ENCODE measurements at places on chromosomes 4 and X.

DNA sequence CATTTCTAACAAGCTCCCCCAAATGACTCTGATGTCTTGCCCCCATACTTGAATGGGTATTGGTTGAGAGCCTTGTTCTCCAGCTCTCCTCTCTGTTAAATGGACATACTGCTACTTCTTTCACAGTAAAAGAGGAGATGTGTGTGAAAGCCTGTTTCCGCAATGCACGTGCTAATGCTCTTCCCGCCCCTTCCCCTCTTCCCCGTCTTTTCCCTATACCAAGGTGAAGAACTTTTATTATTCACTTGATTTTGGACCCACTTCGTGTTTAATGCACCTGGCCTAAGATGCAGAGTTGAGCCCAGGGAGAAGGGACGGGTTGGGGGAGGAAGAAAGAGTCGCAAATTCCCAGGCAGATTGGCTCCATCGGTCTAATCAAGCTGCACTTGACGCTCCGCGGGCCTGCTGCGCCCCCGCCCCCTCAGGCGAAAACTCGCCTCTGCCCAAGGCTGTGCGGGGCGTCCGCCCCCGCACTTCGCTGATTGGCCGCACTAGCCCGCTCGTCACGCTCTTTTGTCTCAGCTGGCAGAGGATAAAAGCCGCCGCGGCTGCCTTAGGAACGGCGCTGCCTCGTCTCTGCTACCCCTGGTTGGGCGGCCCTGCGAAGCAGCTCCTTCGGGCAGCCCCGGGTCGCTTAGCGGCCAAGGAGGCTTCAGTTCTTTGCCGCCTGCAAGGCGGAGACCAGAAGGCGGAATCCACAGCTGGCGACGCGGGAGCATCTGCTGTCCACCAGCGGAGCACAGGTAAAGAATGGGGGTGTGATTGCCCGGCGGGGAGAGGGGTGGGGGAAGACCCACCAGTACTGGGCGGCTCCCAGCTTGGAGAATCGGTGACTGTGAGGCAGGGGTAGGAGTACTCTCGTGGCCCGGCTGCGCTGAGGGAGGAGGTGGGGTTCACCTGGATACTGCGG, at the start of gene ZCCHC12:
Gene ZCCHC12 (plus strand): TSS at position 562 of the 910 bp plus-strand sequence. CDS start 1,421 bp downstream, outside the sequence.
- DNase-seq: peak; percentile 26

GRCh38 chr4:23937173-23937572, 47.3 kb upstream of the PPARGC1A start:
- no peak for DNase-seq

- DNase-seq: no peak
Observed at GRCh38 chrX:10875995-10876394, 235.1 kb upstream of the HCCS start.

GRCh38 chrX:136656361-136656964, 8.5 kb downstream of the CD40LG start:
- DNase-seq: no peak

- DNase-seq: no peak
Observed at GRCh38 chr4:7198440-7199128, 6.2 kb downstream of the SORCS2 start.

DNA sequence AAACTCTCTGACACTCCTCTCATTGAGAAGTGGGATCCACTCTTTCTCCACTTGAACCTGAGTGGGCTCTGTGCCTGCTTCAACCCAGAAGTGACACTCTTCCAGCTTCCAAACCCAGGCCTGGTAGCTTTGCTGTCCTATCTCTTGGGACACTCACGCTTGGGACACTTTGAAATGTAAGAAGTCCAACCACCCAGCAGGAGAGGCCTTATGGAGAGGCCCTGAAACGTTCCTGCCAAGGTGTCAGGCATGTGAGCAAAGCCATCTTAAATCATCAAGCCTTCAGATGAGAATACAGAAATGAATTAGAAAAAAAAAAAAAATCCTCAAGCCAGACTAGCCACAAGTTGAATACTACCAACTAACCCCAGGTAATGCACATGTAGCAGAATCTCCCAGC, 30.2 kb downstream of the RBM47 start:
- DNase-seq: no peak

DNA sequence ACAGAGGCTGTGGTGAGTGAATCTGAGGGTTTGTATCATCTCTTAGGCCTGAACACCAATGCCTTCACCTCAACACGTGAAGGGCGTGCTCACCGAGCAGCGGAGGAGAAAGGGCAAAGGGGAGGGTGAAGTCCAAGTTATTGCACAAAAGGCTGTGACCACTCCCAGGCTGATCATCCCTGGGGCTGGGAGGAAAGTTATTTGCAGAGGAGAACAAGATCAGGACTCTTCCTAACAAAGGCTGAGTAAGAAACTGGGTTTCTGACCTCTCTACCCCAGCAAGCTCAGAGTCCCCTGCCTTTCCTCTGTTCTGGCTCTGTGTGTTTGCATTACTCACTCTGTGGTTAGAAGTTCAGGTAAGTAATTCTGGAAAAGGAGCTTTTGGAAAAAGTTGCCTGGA, 366.3 kb upstream of the CXorf51A start:
- no peak for DNase-seq

DNA sequence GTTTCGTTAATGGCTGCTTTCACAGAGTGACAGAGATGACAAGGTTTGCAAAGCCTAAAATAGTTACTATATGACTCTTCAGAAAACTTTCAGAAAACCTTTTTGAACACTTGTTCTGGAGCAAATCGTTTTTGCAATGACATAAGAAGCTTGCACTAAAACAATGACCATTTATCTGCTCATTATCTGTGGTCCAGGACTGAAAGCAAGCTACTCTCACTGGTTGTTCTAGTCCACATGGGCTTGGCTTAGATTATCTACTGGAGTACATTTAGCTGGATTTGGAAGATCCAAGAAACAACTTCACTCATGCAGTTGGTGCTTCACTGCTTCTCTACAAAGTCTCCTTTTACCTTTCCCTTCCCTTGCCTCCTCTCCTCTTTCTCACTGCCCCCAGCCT, 1836.4 kb upstream of the AGA start:
- DNase-seq: no peak

DNA sequence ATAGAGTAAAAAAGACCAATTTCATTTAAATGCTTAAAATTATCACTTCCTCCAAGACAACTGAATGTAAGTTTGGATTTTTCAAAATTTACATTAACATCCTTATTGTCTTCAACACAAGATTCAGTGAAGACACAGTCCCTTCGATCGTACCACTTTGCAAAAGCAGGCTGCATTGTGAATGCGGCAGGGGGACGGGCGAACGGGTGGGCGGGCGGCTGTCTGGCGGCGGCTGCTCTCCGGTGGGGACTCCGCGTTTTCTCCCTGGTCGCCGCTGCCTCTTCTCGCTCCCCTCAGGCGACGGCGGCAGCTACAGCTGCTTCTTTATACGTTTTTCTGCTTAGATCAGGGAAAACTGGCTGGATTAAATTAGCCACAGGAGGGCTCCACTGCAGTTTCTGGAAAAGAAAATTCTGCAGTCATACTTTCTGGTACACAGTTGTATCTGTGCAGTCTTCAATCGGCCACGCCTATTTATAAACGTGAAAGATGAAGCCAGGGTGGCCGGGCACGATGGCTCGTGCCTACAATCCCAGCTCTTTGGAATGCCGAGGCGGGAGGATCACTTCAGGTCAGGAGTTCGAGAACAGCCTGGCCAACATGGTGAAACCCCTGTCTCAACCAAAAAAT, 33.9 kb upstream of the HPF1 start:
- DNase-seq: no peak

- no peak for DNase-seq
Observed at GRCh38 chr4:67721770-67722597, 21.0 kb upstream of the UBA6 start.

DNA sequence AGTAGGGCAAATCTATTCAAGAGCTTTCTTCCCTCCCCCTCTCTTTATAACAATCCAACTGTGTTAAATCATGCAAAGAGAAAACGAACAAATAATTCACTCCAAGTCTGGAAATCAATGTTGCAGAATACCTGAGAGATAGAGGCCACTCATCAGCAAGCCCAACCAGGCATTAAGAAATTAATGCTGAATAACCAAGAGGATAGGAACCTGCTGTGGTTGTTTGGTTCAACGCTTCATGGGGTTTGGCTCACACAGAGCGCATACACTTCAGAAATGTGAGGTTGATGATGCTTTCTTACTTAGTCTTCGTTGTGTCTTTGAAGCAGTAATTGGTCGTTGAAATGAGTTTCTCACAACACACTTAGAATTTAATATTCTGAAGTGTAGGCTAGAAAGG, 1540.0 kb upstream of the PABPC4L start:
- DNase-seq: no peak

GRCh38 chrX:107626481-107626880, 1.8 kb upstream of the PRPS1 start:
- no peak for DNase-seq

GRCh38 chr4:14559646-14560045, 442.6 kb upstream of the CPEB2 start:
- DNase-seq: no peak

DNA sequence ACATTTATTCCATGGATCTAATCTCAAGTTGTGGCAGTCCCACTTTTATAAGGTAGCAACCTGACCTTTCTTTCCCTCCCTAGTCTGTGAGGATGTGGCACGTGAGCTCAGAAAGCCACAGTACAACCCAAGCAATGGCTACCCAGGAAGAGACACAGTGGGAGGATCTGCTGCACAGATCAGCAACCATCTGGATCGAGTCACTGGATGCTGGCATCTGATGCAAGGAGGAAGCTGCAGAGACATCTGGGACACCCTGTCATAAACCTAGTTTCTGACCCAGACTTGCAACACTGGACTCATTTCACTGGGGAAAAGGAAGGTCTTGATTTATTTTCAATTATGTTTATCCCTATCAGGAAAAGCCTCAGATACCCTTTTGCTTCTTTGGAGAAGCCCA, 327.1 kb downstream of the PAPSS1 start:
- no peak for DNase-seq

DNA sequence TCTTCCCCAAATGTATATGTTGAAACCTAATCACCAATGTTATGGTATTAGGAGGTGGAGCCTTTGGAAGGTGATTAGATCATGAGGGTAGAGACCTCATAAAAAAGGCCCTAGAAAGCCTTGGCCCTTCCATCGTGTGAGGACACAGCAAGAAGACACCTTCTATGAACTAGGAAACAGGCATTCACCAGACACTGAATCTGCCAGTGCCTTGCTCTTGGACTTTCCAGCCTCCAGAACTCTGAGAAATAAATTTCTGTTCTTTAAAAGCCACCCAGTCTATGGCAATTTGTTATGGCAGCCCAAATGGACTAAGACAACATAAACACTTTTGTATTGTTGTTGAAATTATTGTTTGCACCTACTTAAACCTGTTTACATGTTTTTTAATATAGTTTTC, 221.8 kb upstream of the RPS6KA3 start:
- DNase-seq: no peak

- no peak for DNase-seq
Observed at GRCh38 chr4:11416767-11417113, 12.0 kb downstream of the HS3ST1 start.

DNA sequence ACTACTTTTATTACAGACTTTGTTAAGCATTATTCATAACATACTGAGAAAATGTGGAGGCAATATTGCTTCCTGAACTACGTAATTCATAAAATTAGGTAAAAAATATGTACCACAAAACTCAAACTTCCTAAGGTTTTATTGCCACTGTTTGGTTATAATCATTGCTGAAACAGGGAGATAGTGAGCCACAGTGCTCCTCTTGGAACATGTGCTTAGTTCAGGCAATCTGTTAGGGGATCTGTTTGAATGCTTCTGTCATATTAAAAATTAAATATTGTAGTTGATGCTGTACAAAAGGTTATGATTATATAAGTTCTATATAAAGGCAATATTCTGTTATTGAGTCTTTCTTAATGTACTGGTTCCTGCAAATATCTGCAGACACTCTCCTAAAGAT, 480.7 kb downstream of the GRXCR1 start:
- no peak for DNase-seq

- DNase-seq: no peak
Observed at GRCh38 chr4:118410138-118410537, 57.3 kb upstream of the PRSS12 start.

GRCh38 chr4:178081896-178082295, 639.7 kb upstream of the AGA start:
- DNase-seq: no peak

DNA sequence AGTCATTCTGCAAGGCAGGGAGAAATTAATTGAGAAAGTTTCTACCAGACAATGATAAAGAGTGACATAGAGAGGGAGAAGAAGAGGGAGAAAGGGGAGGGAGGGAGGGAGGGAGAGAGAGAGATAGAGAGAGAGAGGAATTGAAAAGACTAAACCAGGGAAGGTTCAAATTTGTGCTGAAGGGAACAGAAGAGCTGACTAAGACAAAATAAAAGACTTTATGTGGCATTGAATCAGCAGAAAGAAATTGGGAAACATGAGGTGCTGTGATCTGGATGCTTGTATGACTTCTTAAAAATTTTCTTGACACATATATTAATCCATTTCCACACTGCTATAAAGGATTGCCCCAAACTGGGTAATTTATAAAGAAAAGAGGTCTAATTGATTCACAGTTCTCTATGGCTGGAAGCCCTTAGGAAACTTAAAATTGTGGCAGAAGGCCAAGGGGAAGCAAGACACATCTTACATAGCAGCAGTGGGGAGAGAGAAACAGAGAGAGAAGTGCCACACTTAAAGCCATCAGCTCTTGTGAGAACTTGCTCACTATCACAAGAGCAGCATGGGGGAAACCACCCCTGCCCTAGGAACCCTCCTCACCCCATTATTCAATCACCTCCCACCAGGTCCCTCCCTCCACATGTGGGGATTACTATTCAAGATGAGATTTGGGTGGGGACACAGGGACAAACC, 13.5 kb upstream of the CXCL6 start:
- no peak for DNase-seq

- no peak for DNase-seq
Observed at GRCh38 chr4:97349468-97350186, 793.6 kb downstream of the STPG2 start.

GRCh38 chr4:184094532-184095159, 123.0 kb downstream of the ENPP6 start:
- DNase-seq: no peak

GRCh38 chrX:100609591-100609990, 24.9 kb downstream of the TNMD start:
- DNase-seq: no peak

- no peak for DNase-seq
Observed at GRCh38 chr4:184528051-184528450, 53.7 kb upstream of the IRF2 start.

DNA sequence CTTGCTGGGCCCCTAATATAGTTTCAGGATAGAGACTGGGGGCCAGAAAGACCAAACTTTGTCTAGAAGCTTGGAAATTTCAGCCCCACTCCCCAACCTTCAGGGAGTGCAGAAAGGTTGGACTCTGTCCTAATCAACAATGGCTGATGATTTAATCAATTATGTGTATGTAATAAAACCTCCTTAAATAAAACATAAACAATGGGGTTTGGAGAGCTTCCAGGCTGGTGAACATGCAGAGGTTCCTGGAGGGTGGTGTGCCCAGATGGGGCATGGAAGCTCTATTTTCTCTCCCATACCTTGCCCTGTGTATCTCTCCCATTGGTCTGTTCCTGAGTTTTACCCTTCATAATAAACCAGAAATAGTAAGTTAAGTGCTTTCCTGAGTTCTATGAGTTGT, 174.2 kb downstream of the GC start:
- DNase-seq: no peak

DNA sequence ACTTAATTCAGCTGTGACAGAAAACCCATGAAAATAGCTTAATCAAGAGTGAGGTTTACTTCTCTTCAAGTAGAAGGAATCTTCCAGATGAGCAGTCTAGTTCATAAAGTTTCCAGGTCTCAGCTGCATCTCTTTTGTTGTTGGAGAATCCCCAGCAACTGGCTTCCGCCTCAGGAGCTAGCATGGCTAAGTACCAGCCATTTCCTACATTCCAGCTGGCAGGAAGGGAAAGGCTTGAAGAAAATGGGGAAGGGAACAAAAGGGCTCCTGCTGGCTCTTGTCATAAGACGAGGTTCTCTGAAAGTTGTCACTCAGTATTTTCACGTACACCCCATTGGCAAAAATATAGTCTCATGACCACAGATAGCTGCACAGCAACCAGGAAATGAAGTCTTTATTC, 27.3 kb upstream of the TRIM2 start:
- no peak for DNase-seq
